ENCODE measurements at places on chromosomes 7 and 10.

- no peak for DNase-seq
Observed at GRCh38 chr10:58956926-58957325, 219.5 kb upstream of the PHYHIPL start.

GRCh38 chr10:48804740-48805182, 120.1 kb downstream of the WDFY4 start:
- DNase-seq: no peak

- no peak for DNase-seq
Observed at GRCh38 chr7:19202599-19202998, 57.4 kb upstream of the FERD3L start.

- no peak for DNase-seq
Observed at GRCh38 chr10:11116361-11116760, 98.7 kb downstream of the CELF2 start.

DNA sequence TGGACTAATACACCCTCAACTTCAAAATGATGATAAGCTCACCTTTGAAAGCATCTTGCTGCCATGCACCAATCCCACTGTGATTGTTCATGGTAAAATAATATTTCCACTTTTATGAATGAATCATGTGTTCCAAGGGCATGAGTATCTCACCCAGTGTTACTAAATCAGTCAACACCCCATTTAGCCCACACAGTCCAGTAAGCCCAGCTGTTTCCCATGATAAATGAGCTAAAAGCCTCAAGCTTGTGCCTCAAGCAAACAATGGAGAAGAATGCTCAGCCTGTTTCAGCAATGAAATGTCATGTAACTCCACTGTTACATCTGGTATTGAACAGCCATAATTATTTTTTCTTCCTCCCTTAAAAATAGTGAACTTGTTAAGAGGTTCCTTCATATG, 442.5 kb downstream of the XPNPEP1 start:
- no peak for DNase-seq

DNA sequence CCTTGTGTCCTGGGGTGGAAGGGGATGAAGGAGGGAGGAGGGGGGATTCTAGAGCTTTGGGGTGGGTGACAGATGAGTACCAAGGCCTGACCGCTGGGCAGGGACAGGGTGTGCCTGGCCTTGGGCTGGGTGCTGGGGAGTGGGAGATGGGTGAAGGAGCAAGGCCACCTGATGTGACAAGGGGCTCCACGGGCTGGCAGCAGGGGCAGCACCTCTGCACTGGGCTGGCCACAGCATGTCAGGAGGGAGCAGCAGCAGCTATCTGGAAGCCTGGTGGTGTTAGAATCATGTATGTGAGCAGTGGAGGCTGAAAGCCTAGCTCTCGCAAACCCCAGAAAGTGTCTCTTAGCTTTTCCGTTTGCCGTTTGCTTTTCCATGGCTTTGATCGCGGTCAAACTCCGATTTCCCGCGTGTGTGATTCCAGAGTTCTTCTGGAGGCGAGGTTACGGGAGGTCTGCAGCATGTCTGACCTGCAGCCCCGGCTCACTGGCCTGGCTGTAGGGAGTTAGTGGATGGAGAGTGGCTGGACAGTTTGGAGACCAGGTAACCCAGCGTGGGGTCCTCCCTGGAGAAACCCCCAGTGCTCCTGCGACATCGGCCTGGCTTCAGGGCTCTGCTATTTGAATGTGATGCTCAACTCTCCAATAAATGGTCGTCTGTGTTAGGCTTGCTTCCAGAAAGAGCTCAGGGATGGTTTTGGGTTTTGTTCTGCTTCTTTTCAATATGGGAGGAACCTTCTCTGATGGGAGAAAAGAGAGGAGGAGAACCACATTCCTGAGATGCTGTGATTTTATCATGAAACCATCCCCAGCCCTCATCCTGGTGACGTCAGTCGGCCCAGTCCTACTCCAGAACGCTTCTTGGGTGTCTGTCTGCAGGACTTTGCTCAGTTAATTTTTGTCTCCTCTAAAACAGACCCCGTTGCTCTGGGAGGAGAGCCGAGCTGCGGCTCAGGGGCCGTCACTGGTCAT, 105.5 kb downstream of the CUX1 start:
- DNase-seq: no peak

GRCh38 chr10:57973451-57973850, 294.2 kb downstream of the IPMK start:
- no peak for DNase-seq
